ENCODE measurements at places on chromosomes 2 and 18. TPM values are rescaled to one million over a fixed set of nuclear protein-coding genes. Genes with fewer than 3 reads are reported as not detected.

DNA sequence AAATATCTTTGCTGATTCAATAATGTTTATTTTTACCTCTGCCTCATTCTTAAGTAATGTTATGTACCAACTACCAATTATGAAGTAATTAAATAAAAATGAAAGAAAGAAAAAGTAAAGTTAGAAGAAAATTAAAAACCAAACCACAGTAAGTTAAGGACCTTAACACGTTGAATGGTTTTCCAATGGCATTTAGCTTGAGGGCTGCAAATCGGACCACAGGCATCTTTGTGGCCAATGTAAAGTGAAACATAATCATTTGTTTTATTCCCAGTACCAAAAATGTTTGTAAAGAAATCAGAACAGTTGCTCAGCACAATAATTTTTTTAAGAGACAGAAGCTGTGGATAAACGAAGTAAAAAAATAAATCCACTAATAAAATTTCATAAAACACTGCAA is 1455.5 kb upstream of the ZEB2 start:
- H3K36me3 ChIP-seq = no peaks in the 10 kb centered on the region
- H3K27me3 ChIP-seq = no peaks in the 10 kb centered on the region
- no peaks in the 10 kb centered on the region for H3K4me1 ChIP-seq
- DNase-seq = no peak
- no peak overlapping the region for H3K27ac ChIP-seq

DNA sequence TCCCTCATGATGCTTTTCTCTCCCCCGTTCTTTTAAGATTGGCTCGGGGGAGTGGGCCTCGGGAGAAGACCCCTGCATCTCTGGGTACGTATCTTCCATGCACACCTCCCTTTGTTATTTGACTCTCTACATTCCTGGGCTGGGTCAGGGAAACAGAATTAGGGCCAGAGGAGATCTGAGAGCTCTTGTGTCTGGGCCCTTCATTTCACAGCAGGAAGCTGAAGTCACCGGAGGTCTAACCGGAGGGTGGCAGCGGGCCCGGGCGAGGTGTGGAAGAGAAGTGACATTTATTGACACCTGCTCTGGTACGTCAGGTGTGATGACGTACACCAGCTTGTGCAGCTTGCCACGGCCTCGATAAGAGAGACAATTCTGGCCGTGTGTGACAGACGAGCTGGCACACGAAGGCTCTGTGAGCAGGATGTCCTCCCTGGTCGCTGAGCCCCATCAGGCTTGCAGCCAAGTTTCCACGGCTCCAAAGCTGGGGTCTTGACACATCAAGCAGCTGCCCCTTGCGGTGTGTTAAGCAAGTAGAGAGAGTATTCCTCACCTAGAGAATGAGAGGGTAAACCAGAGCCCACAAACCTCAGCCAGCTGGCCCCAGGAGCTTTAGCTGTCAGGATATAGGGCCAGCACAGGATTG is 30.4 kb downstream of the TOGARAM2 start:
- H3K27me3 ChIP-seq = no peaks in the 10 kb centered on the region
- peak overlapping the region; percentile 66 for H3K4me3 ChIP-seq
- no peaks in the 10 kb centered on the region for H3K36me3 ChIP-seq
- H3K27ac ChIP-seq = peak overlapping the region; percentile 96
- peaks cover 65% of the 10 kb centered on the region for H3K4me1 ChIP-seq
- DNase-seq = peak; percentile 86

DNA sequence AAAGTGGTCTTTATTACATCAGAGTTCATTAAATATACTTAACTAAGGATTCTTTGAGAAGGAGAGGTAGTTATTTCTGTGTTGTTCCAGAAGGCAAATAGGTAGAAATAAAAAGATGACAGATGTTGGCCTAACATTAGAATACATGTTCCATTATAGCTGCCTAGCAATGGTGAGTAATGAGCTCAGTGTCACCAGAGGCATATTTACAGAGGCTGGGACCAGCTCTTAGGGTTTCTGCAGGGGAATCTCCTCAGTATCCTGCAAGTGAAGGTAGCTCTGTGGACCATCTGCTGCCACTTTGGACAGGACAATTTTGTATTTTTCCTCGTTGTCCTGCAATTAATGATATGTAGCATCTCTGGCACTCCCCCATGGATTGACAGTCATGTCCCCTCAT is 416.0 kb downstream of the THSD7B start:
- DNase-seq = no peak
- no peaks in the 10 kb centered on the region for H3K27me3 ChIP-seq

DNA sequence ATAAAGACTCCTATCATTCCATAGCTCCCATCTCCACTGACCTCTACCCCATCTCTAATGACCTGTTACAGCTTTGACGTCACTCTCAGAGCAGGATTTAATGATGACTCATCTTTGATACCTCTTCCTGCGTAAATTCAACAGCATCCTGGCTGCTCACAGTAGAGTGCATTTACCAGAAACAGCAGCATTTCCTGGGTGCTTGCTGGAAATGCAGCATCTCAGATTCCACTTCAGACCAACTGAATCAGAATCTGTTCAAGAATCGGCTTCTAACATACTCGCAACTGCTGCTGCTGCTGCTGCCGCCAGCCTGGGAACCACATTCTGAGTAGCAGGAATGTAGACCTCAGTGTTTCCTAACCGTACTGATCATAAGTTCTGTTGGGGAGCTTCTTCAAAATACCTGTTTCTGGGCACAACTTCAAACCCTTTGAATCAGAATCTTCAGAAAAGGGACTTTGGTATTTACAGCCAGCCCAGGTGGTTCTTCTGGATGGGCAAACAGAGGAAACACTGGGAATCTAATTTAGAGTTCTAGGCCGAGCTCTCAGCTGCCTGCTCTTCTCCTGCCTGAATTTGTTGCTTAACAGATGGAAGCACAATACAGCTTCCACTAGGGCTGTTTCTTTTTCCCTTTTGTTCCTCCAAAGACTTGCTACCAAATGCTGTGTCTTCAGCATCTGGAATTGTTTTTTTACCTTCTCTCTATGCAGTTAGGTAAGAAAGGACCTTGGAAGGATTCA is 241.4 kb downstream of the NCKAP5 start:
- H3K4me1 ChIP-seq = peaks cover 3% of the 10 kb centered on the region
- no peak for DNase-seq
- H3K27me3 ChIP-seq = no peaks in the 10 kb centered on the region
- H3K4me3 ChIP-seq = no peak overlapping the region

The EML4 gene
- 4.3 TPM for total RNA-seq
